ENCODE measurements at places on chromosomes 6 and 20.

DNA sequence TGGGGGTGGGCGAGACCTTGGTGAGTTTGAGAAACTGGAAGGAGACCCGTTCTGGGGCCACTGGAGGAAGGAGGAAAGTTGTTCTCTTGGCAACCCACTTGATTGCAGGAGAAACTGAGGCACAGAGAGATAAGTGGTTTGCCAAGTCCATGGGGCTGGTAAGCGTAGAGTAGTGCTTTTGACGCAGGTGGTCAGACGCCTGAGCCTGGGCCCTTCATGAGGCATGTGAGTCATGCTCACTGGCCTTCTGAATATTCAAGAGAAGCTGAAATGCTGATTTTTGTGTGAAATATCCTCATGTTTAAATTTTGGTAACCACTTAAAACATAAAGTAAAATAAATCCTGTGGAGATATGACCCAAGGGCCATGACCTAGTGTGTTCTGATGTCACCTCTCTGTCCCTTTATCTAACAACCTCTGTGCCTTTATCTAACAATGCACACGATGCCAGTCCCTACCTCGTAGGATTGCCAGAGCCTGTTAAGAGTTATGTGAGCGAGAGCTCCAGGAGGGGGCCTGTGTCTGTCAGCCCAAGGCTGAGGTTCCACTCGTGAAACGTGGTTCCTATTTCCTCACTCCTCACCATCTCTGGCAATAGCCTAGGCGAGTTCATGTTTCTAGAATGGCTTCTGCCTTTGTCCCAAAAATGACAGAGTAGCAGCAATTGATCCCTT is 32.8 kb upstream of the PMEPA1 start:
- DNase-seq, result no peak

DNA sequence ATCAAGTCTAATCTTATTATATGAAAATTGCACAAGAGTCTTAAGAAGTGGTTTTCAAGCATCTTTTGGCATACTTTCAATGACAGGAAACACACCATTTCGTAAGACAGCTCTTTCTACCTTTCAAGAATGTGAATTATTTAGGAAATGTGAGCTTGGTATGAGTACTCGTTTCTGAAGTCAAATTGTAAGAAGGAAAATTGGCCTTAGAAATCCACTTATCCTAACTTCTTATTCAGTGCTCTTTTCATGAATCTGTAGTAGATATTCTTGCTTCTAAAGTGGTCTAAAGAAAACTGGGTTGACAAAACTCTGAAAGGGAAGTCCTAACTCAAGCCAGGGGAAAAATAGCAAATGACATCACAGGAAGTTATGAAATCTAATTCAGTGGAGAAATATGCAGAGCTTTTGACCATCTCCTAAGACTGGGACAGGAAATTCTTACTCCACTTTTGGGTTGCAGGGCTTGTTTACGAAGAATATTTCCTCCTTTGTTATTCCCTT is 38.5 kb upstream of the OGFRL1 start:
- DNase-seq, result no peak

DNA sequence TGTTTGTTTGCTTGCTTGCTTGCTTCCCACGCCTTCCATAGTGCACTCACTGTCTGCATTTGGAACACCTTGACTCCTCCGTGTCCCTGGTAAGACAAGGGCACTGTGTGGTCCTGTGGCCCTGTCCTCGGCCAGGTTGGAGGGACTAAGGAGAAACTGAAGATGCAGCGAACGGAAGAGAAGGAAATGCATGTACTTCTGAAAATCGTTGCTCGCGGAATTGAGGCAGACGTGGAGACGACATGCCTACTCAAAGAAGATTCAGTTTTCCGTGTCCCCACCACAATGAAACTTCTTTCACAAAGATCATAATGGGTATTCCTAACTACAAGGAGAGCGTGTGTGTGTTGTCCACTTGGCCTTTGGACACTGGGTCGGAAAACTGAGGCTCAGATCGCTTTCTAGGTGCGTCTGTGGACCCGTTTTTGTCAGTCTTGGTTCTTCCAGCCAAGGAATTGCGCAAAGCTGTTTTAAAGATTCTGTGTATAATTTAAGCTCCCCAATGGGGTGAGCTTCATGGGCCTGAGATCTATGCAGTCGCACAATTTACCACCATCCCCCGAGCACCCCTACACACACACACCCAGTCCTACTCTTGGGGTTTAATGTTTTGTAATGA is 120.4 kb upstream of the ZNF184 start:
- no peak for DNase-seq

DNA sequence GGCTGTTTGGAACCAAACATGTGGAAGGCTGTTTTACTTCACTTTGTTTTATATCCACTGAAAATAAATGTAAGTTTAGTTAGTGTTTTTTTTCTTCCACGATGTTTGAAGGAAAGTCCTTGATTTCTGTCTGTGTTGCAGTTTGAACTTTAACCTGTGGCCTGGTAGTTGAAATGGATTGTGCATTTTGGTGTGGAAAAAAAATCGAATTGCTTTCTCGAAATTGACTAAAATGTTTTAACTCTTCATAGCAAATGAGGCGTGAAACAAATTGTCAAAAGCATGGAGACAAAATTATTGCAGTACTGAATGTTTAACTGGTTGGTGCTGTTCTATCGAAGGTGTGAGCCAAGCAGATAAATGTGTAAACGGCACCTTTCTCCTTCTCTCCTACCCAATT is 24.5 kb downstream of the ARID1B start:
- DNase-seq, result no peak

DNA sequence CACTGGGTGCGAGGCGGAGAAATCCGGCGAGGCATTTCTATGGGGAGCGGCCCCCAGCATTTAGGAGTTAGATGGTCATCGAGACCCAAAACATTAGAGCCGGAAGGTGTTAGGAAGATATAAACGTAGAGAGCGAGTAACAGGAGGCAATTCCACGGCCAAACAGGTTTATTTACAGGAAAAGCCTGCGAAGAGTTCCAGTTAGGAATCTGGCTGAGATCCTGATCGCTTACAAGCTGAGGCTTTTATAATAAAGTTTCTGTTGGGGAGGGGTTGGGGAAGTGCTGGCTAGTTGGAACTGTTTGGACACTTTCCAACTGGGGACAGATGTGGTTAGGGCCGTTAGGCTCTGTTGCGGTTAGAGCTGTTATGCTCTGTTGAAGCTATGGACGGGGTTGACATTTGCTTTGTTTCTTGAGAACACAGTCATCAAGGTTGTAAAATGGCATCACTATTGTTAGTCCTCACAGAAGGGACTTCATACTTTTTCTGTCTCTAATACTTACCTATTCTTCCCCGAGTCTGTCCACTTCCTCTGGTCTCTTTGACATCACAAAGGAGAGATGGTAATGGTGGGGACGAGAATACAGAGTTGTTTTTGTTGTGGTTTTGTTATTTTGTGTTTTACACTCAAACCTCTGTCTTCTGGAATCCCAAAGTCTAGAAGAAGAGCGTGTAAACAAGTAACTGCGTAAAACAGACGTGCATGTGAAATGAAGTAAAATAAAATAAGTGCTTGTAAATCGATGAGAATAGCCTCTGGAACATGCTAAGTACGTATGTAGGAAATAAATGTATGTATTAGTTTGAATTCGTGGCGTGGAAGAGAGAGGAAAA is 554 bp upstream of the ZSCAN31 start:
- no peak for DNase-seq

DNA sequence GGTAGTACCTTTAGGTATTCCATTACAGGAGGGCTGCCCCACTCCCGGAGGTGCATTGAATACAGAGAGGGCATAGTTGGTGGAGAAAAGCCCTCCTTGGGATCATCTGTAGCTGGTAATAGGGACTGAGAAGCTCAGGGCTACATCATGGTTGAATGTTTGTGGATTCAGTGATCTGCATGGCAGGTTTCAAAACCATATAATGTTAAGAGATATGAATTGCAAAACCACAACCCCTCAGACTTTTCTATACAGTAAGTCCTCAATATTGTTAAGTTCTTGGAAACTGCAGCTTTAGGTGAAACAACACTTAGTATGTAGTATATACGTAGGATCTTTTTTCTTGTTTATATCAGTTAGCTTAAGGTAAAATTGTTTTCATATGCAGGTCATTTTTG is 11.3 kb downstream of the TULP4 start:
- no peak for DNase-seq

DNA sequence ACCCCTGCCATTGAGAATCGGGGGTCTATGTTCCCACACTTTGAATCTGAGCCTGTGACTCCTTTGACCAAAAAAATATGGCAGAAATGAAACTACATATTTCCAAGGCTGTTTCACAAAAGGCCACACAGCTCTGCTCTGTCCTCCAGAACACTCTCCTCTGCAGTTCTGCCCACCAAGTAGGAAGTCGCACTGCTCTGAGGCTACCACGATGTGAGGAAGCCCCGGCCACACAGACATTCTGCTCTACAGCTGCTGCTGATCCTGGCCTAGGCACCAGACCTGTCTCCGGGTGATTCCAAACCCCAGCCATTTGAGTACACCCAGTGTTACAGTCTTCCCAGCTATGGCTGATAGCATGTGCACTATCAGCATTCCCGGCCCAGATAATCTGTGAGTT is 85.1 kb downstream of the LYRM4 start:
- DNase-seq, result no peak

- DNase-seq, result no peak
Measured at GRCh38 chr6:168147205-168147738, 68.3 kb upstream of the FRMD1 start.

DNA sequence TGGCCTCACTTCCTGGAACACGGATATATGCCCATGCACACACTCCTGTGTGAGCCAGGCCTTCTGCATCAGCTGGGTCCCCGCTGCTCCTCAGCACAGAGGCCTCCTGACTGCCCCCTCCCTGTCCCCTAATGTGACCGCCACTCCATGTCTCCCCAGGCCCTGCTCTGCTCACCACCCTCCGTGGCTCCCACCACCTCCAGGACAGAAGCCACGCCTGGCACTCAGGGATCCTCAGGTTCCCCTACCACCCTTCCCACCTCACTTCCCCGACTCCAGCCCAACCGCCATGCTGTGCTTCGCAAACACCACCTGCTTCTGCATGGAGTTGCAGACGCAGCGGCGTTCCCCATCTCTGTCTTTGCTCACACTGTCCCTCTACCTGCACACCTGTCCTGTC is 4.3 kb upstream of the SRC start:
- DNase-seq, result no peak

GRCh38 chr6:35136185-35136584 is 5.0 kb downstream of the TCP11 start:
- no peak for DNase-seq

DNA sequence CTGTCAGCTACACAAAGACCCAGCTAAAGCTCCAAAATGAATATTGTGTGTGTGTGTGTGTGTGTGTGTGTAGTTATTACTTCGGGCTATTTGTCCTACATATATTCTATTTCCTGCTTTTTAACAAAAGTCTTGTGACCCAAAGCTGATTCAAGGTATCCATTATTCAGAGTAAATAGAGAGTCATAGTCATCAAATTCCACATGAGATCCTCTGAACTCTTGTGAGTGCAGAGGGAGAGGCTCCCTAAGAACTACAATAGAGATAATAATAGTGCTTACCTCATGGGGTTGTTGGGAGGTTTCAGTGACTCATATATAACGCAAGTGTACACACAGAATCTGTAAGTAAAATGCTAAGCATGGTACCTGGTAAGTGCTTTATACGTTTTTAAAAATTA is 95.6 kb upstream of the SHLD1 start:
- no peak for DNase-seq

DNA sequence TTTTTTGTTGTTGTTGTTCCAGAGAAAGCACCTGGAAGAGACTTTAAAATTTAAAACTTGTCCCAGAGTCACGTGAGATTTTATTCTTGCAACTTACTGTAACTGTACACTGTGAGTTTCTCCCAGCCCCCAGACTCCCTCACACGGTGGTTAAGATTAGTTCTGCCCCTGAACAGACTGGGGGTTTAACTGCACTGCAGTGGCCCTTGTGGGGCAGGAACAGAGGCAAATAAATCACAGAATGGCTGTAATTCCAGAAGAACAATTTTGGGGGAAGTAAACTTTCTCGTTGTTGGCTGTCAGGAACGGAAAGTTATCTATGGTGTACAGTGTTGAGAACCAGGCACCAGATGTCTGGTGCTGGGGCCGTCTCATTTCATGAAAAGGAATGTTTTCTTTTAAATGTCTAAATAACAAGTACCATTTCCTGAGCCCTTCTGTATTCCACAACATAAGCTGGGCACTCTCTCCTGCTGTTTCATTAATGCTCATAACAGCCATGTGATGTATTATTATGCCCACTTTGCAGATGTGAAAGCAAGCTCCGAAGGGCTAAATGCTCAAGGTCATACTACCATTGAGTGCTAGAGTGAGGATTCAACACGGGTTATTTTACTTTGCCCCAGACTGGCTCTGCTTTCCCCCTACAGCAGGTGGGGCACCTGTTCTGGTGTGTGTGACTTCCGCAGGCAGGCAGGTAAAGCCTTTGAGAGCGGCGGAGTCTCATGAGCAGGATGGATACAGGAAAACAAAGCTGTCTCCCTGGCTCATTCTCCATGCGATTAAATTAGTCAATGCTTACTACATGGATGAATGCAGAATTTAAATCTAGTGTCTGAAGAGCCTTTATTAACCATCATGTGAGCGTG is 30.5 kb downstream of the CNKSR3 start:
- DNase-seq, result no peak

- DNase-seq, result no peak
Measured at GRCh38 chr20:53847837-53848170, 222.6 kb downstream of the BCAS1 start.

- DNase-seq, result no peak
Measured at GRCh38 chr6:161303628-161304340, 29.9 kb upstream of the AGPAT4 start.

DNA sequence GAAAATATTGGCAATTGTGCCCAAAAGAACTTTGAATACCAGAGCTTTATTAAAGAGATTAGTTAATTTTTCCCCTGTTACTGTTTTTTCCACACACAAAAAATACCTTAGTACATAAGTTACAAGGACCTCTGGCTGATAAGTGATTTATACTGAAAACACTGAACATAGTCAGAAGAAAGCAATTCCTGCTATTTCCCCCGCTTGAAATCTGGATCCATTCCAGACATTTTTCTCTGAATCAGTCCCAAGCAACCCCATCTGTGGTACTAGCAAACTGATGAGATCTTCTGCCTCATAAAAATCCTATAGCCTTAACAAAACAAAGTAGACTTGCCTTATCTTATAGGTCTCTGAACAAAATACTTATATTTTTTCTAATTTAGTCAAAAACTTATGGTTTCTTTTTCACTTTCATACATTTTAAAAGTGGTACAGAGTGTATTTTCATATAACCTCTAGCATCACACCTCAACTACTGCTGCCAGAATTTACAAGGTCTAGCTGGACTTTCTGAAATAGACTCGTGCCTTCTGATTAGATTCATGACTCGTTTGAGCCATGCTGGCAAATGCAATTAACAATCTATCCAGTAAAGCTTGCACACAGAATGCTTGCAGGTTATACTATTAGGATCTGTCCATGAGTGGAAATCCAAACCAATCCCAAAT is 111.9 kb downstream of the TBX18 start:
- no peak for DNase-seq

DNA sequence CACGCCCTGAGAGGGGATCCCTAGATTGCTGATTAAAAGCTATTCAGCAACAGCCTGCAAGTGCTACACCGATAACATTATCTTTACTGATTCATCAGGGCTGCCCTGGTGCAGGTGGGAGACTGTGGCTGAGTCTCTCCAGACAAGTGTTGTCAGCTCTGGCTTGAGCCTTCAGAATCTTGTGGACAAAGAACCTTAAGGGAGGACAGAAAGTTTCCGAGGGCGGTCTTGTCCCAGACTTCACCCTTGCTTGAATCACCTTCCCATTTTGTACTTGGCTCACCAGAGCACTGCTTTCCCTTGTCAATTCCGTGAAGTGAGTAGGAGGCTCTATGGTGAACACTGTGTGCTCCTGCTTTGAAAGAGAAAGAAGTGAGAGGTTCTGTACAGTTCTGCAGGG is 88.6 kb upstream of the PCSK2 start:
- DNase-seq, result no peak
